ENCODE measurements at places on chromosomes 5 and 9.

GRCh38 chr9:89791754-89792153, 186.9 kb downstream of the GADD45G start:
- no peak for DNase-seq
- no peak overlapping the region for H3K4me3 ChIP-seq
- H3K4me1 ChIP-seq, result peaks cover 2% of the 10 kb centered on the region

GRCh38 chr9:27679338-27679737, 106.1 kb upstream of the C9orf72 start:
- H3K27ac ChIP-seq, result no peak overlapping the region
- H3K4me1 ChIP-seq, result no peaks in the 10 kb centered on the region
- DNase-seq, result no peak
- H3K27me3 ChIP-seq, result no peaks in the 10 kb centered on the region

GRCh38 chr9:36187414-36187813, 3.3 kb upstream of the CLTA start:
- no peak overlapping the region for H3K4me3 ChIP-seq
- peaks cover 13% of the 10 kb centered on the region for H3K4me1 ChIP-seq
- no peak for DNase-seq

DNA sequence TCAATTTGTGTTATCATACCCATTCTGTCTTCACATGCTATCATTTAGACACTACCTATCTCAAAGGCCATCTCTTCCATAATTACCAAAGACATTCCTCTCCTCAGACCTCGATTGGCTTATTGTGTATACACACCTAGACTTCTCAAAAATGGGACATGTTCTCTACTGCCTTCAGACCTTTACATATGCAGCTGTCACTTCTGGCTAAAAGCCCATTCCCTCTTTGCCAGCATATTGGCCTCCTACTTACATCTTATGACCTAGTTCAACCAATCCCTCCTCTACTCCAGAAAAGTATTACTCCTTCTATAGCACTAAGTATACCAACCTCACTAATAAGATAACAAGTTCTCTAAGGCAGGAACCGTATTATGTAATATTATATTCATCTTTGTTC, 84.4 kb downstream of the RAPGEF6 start:
- peak overlapping the region; percentile 22 for H3K27ac ChIP-seq
- no peaks in the 10 kb centered on the region for H3K27me3 ChIP-seq
- DNase-seq, result no peak

GRCh38 chr5:133489632-133490031, 122.7 kb downstream of the FSTL4 start:
- peak; percentile 18 for DNase-seq
- H3K27me3 ChIP-seq, result no peaks in the 10 kb centered on the region
- peaks cover 5% of the 10 kb centered on the region for H3K4me1 ChIP-seq
- no peaks in the 10 kb centered on the region for H3K36me3 ChIP-seq

DNA sequence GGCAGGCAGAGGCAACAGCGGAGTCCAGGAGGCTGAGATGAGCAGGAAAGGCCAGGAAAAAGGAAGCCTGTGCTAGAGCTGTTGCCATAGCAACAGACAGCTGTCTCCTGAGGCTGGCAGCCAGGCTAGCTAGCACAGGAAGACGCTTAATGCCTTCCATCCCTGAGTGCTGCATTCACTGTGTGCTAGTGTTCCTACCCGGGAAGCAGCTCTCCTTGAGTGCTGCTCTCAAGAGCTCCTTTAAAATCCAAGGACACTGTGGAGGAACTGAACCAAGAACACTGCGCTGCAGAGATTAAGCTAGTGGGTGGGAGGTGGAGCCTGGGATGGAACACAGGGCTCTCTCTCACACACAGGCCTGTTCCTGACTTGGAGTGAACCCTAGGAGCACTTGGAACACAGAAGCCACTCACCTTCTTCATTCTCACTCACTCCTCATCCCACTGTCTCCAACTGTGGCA, 53.5 kb upstream of the IL7R start:
- peak overlapping the region; percentile 40 for H3K27ac ChIP-seq
- H3K4me3 ChIP-seq, result no peak overlapping the region
- no peaks in the 10 kb centered on the region for H3K27me3 ChIP-seq
- peaks cover 20% of the 10 kb centered on the region for H3K36me3 ChIP-seq
- no peak for DNase-seq
- peaks cover 62% of the 10 kb centered on the region for H3K4me1 ChIP-seq

DNA sequence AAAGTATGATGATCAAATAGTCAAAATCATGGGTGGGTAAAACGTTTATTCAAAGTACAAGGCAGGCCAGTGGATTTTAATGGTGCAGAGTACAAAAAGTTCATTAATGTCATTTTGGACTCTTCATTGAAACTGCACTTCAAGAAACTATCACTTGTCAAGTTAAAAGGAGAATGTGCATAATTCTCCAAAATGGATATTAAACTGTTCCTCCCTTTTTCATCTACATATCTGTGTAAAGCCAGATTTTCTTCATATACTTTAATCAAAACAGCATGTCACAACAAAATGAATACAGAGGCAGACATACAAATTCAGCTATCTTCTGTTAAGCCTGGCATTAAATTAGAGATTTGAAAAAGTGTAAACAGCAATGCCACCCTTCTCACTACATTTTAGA, 401.6 kb downstream of the NR2F1-AS1 start:
- H3K4me3 ChIP-seq, result no peak overlapping the region
- no peaks in the 10 kb centered on the region for H3K27me3 ChIP-seq
- H3K36me3 ChIP-seq, result no peaks in the 10 kb centered on the region
- no peak overlapping the region for H3K27ac ChIP-seq
- H3K4me1 ChIP-seq, result no peaks in the 10 kb centered on the region
- no peak for DNase-seq

- no peak overlapping the region for H3K4me3 ChIP-seq
- peaks cover 15% of the 10 kb centered on the region for H3K4me1 ChIP-seq
- H3K27ac ChIP-seq, result no peak overlapping the region
Observed at GRCh38 chr9:89916001-89916597, 311.3 kb downstream of the GADD45G start.

- peaks cover 12% of the 10 kb centered on the region for H3K4me1 ChIP-seq
- H3K27me3 ChIP-seq, result no peaks in the 10 kb centered on the region
- H3K4me3 ChIP-seq, result no peak overlapping the region
- DNase-seq, result no peak
- no peak overlapping the region for H3K27ac ChIP-seq
Observed at GRCh38 chr9:81108821-81109220, 580.5 kb downstream of the TLE1 start.

DNA sequence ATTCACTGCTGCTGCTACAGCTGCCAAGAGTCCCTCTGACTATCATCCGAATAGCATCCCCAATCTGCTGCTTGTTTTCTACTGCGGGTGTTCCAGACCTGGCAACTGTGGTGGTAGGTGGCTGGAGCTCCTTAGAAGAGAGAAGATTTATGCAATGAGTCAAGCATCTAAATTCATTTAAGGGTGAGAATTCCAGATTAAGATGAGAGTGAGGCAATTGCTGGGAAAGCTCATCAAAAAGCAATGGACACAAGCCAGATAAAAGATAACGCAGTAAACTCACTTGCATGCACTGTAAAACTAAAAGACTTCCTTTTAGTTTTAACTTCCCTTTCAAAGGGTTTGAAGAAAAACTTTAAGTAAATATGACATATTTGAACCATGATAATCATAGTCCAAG, 3.9 kb downstream of the PLK2 start:
- no peaks in the 10 kb centered on the region for H3K36me3 ChIP-seq
- peaks cover 10% of the 10 kb centered on the region for H3K27me3 ChIP-seq
- H3K4me3 ChIP-seq, result no peak overlapping the region

GRCh38 chr5:35618781-35619180, 1.1 kb downstream of the SPEF2 start:
- H3K36me3 ChIP-seq, result peaks cover 13% of the 10 kb centered on the region
- DNase-seq, result no peak
- no peaks in the 10 kb centered on the region for H3K27me3 ChIP-seq

DNA sequence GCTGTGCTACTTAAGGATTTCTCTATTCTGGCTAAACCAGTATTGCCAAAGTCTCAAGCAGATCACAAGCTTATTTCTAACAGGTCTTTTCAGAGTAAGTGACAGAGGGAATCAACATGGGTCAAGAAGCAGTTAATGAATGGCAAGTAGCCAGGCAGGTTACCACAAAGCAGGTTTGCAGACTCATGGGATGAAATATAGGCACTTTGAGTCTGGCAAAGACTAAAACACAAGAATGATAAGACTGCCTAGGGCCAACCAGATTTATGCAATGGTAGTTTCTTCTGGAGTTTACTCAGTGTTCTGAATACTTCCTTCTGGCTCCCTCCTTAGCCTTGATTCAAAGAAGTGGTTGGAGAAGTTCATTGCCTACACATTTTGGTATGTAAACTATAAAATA, 3.6 kb downstream of the HMGCS1 start:
- no peak overlapping the region for H3K27ac ChIP-seq
- H3K36me3 ChIP-seq, result peaks cover 27% of the 10 kb centered on the region
- H3K27me3 ChIP-seq, result no peaks in the 10 kb centered on the region
- no peak for DNase-seq
- H3K4me3 ChIP-seq, result no peak overlapping the region

DNA sequence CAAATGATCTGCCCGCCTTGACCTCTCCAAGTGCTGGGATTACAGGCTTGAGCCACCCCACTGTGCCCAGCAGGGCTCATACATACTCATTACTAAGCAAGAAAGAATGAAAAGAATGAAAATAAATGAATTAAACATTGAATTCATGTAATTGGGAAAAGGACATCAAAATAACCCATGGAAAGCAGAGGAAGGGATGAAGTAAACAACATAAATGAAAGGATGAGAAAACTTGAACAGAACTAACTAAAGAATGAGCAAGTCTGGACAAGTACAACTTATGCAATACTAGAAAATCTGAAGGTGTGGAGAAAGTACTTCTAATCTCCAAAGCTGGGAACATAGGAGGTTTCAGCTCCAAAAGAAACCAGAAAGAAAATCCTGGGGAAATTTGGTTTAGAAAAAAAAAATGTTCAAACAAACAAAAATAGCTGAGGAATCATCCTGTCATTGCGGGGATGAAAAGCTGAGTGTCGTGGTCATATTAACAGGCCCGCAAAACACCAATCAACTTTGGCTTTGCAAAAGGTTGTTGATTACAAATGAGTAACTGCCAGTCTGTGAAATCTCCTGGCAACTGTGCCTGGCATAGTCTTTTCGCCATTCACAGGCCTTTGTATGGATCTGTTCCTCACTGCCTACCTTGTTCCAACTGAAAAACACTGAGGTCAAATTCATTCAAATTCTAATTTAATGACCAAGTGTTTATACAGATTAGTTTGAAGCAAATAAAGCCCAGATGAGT, 2.3 kb upstream of the AK3 start:
- no peak overlapping the region for H3K4me3 ChIP-seq
- no peaks in the 10 kb centered on the region for H3K27me3 ChIP-seq
- H3K27ac ChIP-seq, result no peak overlapping the region
- peaks cover 37% of the 10 kb centered on the region for H3K4me1 ChIP-seq

GRCh38 chr9:77142366-77142765, 35.0 kb upstream of the VPS13A start:
- DNase-seq, result no peak
- no peak overlapping the region for H3K27ac ChIP-seq
- H3K27me3 ChIP-seq, result peaks cover 17% of the 10 kb centered on the region
- H3K4me1 ChIP-seq, result no peaks in the 10 kb centered on the region
- H3K4me3 ChIP-seq, result no peak overlapping the region

- H3K4me3 ChIP-seq, result no peak overlapping the region
- no peak for DNase-seq
- no peaks in the 10 kb centered on the region for H3K36me3 ChIP-seq
- H3K27me3 ChIP-seq, result peaks cover 10% of the 10 kb centered on the region
- H3K27ac ChIP-seq, result no peak overlapping the region
- no peaks in the 10 kb centered on the region for H3K4me1 ChIP-seq
Observed at GRCh38 chr5:102663749-102664530, 91.2 kb upstream of the PAM start.

- no peak for DNase-seq
Observed at GRCh38 chr5:119405419-119405818, 46.9 kb upstream of the HSD17B4 start.

DNA sequence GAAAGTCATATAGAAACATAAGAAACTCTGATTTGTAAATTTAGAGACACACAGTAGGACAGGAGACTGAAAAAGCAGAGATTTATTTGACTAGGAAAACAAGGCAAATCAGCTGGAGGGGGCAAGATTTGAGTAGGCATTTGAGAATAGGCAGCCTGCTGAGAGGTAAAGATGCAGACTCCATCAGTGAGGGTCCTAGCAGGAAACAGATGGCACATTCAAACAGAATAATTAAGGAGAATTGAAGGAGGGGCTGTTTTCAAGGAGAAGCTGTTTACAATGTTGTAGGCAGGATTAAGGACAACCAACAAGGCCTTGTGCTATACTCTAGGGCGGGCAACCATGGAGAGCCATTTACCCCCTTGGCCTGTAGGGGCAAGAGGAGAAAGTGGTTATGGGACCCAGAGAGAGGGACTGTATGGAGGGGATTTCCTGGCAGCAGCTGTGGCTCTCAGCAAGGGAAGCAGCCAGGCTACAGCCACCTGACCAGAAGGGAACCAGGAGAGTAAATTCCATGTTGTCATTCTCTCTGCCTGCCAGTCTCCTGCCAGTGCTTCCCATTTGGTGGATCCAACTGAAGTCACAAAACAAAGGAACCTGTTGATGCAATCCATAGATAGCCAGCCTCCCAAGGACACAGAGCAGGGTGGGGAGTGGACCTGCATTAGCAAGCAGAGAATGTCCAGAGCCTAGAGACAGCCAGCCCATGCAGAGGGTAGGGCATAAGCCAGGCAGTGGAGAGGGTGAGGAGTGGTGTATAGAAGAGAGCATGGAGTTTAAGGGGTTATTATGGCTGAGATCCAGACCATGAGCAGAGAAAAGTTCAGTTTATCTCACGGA, 38.2 kb downstream of the PAPPA start:
- DNase-seq, result no peak
- H3K27ac ChIP-seq, result no peak overlapping the region
- H3K36me3 ChIP-seq, result no peaks in the 10 kb centered on the region
- H3K4me1 ChIP-seq, result no peaks in the 10 kb centered on the region
- no peak overlapping the region for H3K4me3 ChIP-seq
- H3K27me3 ChIP-seq, result peaks cover 4% of the 10 kb centered on the region

GRCh38 chr9:131043087-131043486, 34.1 kb downstream of the LAMC3 start:
- DNase-seq, result no peak
- no peak overlapping the region for H3K4me3 ChIP-seq
- no peaks in the 10 kb centered on the region for H3K27me3 ChIP-seq

GRCh38 chr5:124439609-124440008, 306.8 kb downstream of the ZNF608 start:
- no peaks in the 10 kb centered on the region for H3K4me1 ChIP-seq
- H3K36me3 ChIP-seq, result no peaks in the 10 kb centered on the region
- no peak for DNase-seq

GRCh38 chr5:67808340-67808739, 407.2 kb upstream of the PIK3R1 start:
- peaks cover 4% of the 10 kb centered on the region for H3K27me3 ChIP-seq
- H3K4me3 ChIP-seq, result no peak overlapping the region
- peaks cover 10% of the 10 kb centered on the region for H3K4me1 ChIP-seq
- no peak overlapping the region for H3K27ac ChIP-seq

DNA sequence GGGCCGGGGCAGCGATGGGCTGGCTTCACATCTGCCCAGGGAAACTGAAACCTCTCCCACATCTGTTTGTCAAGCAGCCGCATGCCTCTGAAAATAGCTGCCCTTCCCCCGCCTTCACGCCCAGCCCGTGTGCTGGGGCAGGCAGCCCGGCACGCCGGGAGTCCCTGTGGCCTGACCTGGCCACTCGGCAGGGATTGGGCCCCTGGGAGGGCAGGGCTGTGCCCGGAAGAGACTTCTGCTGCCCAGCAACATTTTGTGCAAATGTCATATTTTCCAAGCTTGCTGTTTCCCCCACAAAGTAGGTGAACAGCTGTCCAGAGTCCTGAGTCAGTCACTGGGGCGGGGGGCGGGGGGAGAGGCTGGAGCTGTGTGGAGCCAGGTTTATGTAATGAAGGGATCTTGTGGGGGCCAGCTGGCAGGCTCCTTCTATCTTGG, 8.2 kb downstream of the COL27A1 start:
- no peaks in the 10 kb centered on the region for H3K4me1 ChIP-seq
- peaks cover 2% of the 10 kb centered on the region for H3K27me3 ChIP-seq
- H3K27ac ChIP-seq, result no peak overlapping the region
